ENCODE measurements at places on chromosomes 5 and 9.

DNA sequence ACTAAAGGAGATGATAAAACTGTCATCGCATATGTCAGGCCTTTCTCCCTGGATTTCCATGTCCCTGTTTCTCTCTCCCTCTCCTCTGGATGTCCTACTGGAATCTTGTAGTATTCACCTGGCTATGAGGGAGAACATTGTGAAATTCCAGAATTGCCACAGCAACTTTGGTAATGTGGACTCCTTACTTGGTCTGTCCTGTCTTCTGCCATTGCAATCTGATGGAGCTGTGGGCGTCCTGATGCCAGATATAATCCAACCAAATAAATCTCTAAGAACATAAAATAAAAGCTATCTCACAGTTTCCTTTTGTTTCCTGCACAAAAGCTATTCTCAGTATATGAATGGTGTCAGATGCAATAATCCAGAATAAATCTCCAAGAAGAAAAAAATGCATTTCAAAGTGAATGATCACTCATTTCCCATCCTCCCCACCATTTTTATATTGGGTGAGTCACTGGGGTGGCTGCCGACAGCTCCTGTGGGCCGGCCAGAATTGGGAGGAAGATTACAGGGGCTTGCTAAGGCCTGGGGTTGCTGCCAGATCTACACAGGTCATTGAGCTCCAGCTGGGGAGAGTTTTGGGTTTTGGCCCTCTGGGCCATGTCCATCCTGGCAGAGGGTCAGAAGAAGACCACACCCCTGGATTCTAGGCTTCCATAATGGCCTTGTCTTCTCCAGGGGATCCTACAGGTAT, 160.7 kb upstream of the PITX1 start:
- peak; percentile 62 for DNase-seq

- no peak for DNase-seq
Measured at GRCh38 chr5:98827161-98827560, 53.7 kb downstream of the RGMB start.

DNA sequence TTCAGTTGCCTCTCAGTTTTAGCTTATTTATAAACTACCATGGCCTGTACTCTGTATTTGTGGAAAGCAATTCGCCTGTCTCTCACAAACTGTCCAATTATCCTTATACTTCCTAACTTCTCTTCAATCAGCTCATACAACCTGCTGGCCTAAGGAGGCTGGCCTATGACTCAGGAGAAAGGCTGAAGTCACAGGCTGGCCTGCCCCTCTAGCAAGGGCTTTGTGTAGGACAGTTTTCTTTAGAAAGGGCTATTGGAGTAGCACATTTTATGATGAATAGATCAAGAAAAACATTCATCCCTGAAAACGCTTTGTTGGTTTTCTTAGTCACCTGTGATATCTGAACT, 988.7 kb upstream of the ARRDC3 start:
- DNase-seq, result no peak

- peak; percentile 68 for DNase-seq
Measured at GRCh38 chr9:132077881-132078698, 1.6 kb downstream of the MED27 start.

GRCh38 chr5:68554571-68555279, 339.2 kb downstream of the PIK3R1 start:
- no peak for DNase-seq

DNA sequence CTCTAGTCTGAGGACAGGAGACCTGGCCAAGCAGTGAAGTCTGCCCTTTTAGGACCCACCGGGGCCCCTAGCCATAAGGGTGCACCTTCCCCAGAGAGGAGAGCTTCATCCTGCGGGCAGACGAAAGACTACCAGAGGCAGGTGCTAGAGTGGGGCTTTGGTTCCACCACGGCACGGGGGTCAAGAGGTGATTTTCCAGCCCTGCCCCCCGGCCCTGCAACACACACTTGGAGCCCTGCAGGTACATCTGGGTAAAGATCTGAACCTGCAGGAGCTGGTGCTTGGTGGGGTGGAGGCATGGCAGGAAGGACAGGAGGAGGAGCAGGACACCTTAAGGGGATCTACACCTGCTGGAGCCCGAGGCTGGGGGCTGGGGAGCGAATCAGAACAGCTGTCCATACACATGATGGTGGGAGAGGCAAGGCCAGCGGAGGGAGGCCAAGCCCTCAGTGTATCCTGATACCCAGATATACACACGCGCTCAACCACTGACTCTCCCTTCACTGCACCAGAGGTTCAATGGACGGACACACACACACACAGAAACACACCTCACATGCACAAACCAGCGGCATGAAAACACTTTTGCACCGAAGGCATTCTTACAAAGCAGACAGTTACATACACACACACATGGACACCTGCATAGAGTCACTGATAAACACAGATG, 98.4 kb upstream of the MVB12B start:
- DNase-seq, result no peak

DNA sequence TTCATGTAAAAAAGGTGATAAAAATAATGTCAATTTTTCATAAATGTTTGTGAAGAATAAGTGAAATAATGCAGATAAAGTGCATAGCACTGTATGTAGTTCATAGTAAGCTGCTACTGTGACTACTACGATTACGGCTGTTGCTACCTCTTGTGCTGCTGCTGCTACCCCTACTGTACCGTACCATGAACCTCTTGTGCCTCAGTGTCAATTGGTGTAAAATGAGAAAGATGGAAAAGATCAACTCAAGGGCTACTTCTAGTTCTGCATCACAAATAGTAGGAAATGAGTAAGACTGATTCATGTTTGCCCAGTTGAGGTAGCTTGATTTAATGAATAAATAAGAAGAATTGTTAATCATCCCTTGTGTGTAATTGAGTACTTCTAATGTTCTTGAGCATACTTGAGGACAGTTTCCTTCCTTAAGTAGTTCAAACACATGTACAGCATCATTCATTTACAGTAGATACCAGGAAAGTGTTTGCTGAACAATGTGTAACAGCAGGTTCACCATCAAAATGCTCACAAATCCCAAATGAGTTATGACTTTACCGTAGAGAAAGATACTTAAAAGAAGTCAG, 200.0 kb upstream of the ATP10B start:
- no peak for DNase-seq
